ENCODE measurements at places on chromosomes 12 and 14.

- peak; percentile 54 for DNase-seq
Observed at GRCh38 chr12:19529951-19530636, 90.8 kb downstream of the AEBP2 start.

DNA sequence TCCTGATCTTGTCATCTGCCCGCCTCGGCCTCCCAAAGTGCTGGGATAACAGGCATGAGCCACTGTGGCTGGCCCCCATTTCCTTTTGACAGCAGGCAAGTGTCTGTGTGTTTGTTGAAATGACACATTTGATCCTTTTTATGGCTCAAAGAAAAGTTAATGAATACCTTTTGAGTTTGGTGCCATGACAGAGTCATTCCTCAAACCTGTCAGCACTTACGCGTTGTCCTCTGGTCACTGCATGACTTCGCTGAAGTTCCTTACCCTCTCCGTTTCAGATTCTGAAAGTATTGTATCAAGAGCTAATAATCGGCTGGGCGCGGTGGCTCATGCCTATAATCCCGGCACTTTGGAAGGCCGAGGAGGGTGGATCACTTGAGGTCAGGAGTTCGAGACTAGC is 32.4 kb downstream of the NEMF start:
- DNase-seq = no peak

- DNase-seq = no peak
Observed at GRCh38 chr12:32033406-32033805, 73.2 kb upstream of the BICD1 start.

GRCh38 chr12:101954676-101955075 is 77.3 kb downstream of the DRAM1 start:
- DNase-seq = no peak

DNA sequence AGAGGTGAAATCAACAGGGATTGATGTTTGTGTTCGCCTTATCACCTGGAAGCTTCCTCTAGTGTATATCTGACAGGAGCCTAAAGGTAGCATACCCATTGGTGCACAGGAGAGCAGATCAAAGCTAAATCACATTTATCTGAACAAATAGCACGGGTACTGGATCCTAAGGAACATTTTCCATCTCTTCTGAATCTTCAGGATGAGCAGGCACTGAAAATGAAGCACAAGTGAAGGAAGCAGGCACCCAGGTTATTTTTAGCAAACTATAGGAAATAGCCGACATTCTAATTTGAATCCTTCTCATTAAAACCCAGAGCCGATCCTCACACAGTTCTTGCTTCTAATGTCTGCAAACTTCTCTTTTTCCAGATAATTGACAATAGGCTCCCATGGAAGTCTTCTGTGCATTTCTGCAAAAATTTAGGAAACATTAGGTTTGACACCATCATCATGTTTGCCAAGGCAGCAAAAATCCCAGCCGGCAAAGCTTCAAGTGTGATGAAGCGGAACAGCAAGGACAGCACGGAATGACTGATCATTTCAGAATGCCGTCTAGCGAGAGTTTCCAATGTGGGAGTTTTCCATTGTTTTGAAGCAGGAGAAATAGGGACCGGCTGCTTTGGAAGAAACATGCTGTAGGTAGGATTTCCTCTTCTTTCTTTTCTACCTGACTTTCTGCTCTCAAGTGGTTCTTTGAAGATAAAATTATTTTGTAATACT is 24.3 kb upstream of the RGS6 start:
- no peak for DNase-seq

DNA sequence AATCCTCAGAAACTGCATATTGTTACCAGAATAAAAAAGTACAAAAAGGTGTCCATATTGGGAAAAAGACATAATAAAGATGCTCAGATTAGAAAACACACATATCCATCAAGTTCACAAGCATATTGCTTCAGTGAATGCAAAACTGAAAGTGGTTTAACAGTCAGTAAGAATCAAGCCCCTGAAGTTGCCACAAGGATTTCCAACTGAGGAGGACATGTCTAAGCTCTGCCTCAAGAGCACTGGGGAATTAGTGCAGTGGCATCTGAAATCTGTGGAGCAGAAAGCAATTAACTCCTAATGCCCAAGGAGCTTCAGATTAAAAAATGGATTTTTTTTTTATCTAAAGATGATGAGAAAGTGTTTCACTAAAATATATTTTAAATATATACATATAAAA is 113.2 kb downstream of the DENND5B start:
- DNase-seq = no peak

DNA sequence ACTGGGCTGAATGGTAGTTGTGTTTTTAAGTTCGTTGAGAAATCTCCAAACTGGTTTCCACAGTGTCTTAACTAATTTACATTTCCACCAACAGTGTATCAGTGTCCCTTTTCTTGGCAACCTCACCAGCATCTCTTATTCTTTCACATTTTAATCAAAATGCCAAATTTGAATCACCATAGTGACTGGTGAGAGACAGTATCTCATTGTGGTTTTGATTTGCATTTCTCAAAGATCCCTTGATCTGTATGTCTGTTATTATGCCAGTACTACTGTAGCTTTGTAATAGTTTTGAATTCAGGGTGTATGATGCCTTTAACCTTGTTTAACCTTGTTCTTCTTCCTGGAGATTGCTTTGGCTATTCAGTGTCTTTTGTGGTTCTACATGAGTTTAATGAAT is 2.2 kb upstream of the EIF2S3B start:
- DNase-seq = no peak

- peak; percentile 39 for DNase-seq
Observed at GRCh38 chr14:92846162-92846897, 52.2 kb downstream of the GOLGA5 start.

GRCh38 chr12:93602897-93603668 is 30.6 kb downstream of the SOCS2 start:
- DNase-seq = no peak

- no peak for DNase-seq
Observed at GRCh38 chr14:74786796-74787315, 23.7 kb downstream of the YLPM1 start.

- no peak for DNase-seq
Observed at GRCh38 chr14:37594971-37595808, at the start of the genes FOXA1 and TTC6. Gene FOXA1 (minus strand): TSS chr14:37595249. CDS start chr14:37594972, 277 bp downstream. Gene TTC6 (plus strand): TSS chr14:37595629. CDS start chr14:37622065, 26,436 bp downstream.

DNA sequence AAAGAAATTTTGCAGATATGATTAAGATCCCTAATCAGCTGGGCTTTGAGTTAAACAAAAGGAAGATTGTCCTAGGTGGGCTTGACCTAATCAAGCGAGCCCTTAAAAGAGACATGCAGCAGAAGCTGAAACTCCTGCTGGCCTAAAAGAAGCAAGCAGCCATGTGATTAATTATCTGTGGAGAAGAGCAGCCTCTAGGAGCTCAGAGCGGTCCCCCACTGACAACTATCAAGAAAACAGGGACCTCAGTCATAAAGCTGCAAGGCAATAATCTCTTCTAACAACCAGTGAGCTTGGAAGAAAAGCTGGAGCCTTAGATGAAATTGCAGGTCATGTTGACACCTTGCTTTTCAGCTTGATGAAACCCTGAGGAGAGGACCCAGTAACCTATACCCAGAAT is 288.9 kb upstream of the CLEC14A start:
- DNase-seq = no peak

GRCh38 chr12:64010069-64010686 is 165.7 kb downstream of the SRGAP1 start:
- peak; percentile 57 for DNase-seq

- no peak for DNase-seq
Observed at GRCh38 chr12:21992823-21993222, 51.6 kb upstream of the ABCC9 start.

DNA sequence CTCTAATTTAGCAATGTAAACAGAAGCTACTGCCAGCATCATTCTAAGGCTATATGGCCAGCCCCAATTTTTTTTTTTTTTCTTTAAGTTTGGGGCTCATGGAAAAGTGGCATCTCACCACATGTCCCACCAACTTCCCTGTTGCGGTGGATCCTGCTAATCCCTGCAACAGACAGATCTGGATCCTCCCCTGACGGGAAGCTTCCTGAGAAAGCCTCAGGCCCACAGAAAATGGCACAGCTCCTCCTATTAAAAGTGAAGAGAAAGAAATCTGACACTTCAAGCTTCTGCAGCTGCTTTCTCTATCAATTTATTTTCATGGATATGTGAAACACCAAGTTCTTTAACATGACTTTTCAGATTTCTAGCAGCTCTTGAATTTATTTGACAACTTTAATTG is 433.8 kb upstream of the DCN start:
- DNase-seq = peak; percentile 7

GRCh38 chr12:121288986-121289385 is 7.5 kb downstream of the CAMKK2 start:
- no peak for DNase-seq

DNA sequence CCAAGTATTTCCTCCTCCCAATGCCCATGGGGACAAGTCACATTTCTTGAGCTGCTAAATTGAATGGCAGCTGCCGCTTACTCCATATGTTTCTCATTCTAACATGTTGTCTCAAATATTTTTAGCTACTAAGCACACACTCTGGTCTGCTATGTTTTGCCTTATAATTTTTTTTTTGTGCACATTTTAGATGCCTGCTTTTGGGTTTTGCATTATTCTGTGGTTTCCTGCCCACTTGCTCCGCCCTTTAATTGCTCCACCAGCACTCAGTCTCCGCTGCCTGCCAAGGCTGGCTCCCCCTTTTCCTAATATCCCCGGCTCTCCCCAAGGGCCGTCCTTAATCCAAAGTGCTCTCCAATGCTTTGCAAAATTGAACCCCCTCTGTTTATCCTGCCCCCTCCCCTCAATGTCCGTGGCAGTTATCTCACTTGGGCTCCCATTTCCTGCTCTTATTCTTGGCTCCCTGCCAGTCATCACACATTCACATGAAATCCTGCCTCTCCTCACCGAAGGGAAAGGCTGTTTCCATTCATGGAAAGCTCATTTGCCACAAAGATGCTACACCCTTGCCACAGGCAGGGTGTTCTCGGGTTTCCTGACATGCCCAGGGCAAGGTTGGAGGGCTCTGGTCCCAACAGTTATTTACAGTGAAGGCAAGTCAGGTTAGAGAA is 79.4 kb downstream of the C12orf75 start:
- DNase-seq = peak; percentile 69

Measured in fibroblast of skin of right quadriceps (primary cell).